A673 (cell line): ENCODE measurements at places on chromosomes 12 and 14. TPM values are rescaled to one million over a fixed set of nuclear protein-coding genes. Genes with fewer than 3 reads are reported as not detected.

- DNase-seq: no peak
Observed at GRCh38 chr12:130102266-130102665, 60.0 kb upstream of the FZD10 start.

DNA sequence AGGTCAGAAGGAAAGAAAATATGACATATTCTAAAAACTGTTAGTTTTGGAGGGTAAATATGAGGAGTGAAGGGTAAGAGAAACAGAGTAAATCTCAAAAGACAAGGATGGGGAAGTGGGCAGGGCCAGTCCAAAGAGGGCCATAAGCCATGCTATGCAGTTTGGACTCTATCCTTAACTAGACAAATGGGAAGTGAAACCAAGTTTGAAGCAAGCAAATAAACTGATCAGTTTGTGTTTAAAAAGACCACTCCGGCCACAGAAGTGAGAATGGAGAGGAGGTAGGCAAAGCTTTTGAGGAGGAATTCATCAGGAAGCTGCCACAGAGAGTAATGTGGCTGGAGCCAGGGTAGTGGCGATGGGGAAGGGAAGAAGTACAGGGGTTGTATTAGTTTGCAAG, 37.5 kb upstream of the DAAM1 start:
- DNase-seq: no peak

- DNase-seq: no peak
Observed at GRCh38 chr14:90487462-90487861, 90.6 kb downstream of the CALM1 start.

- no peak for DNase-seq
Observed at GRCh38 chr12:27193106-27193505, 51.0 kb upstream of the STK38L start.

DNA sequence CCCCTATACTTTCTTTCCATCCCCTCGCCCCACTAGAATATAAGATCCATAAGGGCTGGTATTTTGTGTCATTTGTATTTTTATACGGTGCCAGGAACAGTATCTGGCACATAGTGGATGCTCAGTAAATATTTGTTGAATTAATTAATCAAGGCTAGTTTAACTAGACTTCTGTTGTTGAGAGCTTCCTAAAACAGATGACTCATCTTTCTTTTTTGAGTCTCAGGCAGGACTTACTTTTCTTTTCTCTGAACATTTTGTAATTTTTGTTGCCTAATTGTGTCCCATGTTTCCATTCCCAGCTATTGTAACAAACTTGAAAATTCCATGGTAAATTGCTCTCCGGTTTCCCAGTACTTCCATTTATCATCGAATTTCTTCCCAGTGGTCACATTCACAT, 16.7 kb downstream of the STK38L start:
- DNase-seq: no peak

DNA sequence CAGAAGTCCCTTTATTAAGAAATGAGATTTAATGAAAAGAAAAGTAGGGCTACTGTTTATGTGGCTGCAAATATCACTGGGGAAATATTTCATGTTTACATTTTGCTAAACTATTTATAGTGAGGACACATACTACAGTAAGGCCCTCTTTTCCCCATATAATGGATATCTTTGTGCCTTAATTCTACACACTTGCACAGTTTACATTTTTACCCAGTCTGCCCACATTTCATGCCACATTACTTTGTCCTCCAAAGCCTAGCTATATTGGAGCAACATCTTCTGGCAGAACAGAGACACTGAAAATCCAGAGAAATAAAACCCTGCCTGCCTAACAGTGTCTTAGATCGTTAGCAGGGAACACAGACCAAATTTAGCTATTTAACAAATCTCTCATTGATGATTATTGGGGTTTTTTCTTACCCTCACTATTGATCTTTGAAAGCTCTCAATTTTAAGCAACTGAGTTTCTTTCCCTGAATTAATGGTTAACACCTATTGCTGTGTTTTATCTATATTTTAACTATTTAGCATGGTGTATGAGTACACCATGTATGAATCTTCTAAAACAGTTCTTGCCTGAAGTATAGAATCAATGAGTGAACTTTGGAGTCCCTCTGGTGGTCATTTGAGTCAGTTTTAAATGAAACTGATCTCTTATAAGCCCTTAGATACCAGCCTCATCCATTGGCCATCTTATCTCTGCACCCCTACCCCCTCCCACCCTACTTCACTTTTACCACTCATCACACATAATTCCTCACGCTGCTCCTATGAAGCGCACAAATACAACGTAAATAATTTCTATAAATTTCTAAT, 170.2 kb downstream of the BCAT1 start:
- peak; percentile 81 for DNase-seq

The CD27 gene
- not detected in 2 replicates for total RNA-seq

DNA sequence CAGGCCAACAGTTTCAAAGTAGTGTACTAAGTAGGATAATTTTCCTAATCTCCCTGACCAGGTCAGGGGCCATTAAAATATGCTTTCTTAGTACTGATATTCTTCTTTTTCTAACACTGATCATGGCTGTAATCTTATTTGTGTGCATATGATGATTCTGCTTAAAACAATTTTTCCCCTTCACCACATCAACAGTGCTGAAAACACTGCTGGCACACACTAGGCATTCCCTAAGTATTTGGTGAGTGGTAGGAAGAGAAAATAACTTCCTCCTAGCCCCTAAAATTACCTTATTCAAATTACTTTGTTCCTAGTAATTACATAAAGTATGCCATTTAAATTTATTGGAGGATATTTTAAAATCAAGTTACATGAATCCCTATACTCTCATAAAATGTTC, 49.9 kb upstream of the BBS10 start:
- no peak for DNase-seq

- DNase-seq: peak; percentile 73
Observed at GRCh38 chr14:106790189-106791036, 1264.0 kb downstream of the TMEM121 start.

DNA sequence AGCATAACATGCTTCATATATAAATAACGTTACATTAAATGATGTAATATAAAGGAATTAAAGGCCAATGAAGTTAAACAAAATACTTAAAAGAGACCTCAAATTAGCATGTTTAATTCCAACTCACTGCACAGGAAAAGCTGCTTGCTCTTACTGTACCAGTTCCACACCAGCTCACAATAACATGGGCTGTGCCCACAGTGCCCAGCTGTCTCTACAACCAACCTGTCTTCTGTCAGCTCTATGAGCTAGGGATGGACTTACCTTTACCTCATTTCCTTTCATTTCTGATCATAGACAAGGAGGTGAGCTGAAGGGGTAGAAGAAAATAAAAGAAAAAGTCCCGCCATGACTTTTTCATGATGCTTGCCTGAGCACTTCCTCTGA, 64.8 kb downstream of the NKX2-1 start:
- DNase-seq: no peak

DNA sequence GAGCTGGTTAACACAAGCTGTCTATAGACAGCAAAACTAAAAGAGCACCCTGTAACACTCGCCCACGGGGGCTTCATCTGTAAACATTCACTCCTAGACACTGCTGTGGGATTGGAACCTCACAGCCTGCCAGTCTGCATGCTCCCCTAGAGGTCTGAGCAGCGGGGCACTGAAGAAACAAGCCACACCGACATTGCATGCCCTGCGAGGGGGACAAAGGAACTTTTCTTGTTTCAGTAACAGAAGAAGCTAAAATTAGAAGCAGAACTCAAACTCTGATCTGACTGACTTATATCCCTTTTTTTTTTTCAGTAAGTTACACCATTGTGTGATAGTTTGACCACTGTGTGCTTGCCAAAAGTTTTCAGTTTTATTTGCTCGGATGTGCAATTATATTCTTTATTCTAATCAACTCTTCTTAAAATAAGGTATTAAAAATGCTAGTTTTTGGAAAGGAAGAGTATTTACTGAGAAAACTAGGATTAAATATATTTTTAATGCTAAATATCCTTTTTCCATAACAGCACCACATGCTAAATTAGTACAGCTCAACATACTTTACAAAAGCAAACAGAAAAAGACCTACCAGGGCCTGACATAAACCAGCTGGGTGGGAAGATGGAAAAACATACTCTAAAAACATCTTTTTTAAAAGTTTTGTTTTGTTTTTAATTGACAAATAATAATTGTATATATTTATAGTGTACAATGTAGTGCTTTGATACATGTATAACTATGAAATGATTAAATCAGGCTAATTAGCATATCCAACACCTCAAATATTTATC, 100.2 kb downstream of the EPS8 start:
- DNase-seq: no peak

DNA sequence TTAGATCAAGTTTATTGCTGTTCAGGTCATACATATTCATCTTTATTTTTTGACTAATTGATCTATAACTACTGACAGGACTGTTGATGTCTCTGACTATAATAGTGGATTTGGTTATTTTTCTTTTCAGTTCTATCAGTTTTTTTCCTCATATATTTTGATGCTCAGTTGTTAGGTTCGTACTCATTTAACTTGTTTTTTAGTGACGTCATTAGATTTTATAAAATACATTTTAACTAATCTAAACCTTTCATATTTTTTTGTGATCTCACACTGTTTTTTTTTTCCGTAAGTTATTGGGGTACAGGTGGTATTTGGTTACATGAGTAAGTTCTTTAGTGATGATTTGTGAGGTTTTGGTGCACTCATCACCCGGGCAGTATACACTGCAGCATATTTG, 841.2 kb upstream of the FBXO33 start:
- DNase-seq: no peak

The TRHDE gene
- 17.6 and 24.5 TPM in 2 replicates for total RNA-seq

The MYBPC1 gene
- total RNA-seq: 0.09 and 0.49 TPM in 2 replicates

- DNase-seq: no peak
Observed at GRCh38 chr14:72774894-72775620, 118.8 kb downstream of the DPF3 start.

The IL26 gene
- total RNA-seq: not detected in 2 replicates

- no peak for DNase-seq
Observed at GRCh38 chr12:94027561-94027960, 120.8 kb upstream of the PLXNC1 start.

The TEX52 gene
- 0.44 TPM in 1 of 2 replicates, not detected in the other for total RNA-seq

The PZP gene
- total RNA-seq: not detected in 2 replicates

DNA sequence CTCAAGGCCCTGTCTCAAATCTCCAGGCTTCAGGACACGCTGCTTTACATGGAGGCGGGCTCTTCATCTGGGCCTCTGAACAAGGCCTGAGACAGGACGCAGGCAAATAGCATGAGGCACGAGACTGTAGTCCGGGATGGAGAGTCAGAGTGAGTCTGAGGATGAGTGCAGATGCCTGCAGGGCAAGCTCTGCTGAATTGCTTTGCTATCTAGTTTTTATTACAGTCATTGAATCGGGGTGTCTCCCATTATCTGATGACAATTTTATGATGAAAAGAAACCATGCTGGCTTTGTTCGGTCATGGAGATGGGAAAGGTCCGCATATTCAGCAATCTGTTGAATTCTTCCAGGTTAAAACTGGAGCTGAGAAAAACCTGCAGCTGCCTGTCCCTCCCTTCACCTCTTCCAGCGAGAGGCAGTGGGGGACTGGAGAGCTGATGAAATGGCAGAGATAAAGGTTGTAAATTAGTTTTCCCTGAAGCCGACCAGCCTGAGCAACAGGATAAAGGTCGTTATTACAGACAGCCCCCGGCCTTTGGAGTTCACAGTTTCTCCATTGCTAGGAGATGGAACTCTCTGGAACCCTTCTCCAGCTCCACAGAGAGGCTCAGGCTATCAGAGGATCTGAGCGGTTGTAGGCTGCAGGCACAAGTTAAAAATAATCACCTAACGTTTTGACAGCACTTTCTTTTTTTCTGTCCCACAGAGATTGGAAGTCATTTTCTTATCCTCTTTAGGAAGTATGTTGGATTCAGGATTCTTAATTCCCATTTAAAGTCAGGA, 1.3 kb upstream of the ADGRD1 start:
- no peak for DNase-seq

DNA sequence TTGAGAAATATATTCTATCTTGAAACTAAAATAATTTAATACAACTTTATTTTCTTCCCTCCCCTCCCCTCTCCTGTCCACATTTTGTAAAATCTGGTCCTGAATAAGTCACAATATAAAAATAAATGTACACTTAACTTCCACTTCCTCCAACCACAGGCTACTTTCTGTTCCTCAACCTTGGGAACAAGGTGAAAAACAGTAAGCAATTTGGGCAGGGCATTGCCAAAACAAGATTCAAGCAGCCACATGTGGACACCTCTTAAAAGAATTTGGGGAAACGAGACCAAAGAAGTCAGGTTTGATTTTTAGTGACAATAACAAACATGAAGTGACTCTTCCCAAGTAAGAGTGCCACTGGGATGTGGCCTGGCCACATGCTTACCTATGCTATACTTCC, 115.7 kb downstream of the PTPRQ start:
- DNase-seq: no peak

DNA sequence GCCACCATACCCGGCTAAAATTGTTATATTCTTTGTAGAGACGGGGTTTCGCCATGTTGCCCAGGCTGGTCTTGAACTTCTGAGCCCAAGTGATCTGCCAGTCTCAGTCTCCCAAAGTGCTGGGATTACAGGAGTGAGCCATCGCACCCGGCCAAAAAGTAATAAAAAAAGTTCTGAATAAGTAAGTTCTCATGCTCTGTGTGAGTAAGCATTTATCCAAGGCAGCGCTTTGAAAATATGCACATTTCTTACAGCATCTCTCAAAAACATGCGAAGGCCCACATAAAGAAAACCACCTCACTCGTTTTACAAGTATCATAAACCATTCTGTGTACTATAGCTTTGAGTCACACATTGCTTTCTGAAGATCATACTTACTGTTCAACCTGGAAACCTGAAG, 8.6 kb downstream of the GIT2 start:
- DNase-seq: no peak

DNA sequence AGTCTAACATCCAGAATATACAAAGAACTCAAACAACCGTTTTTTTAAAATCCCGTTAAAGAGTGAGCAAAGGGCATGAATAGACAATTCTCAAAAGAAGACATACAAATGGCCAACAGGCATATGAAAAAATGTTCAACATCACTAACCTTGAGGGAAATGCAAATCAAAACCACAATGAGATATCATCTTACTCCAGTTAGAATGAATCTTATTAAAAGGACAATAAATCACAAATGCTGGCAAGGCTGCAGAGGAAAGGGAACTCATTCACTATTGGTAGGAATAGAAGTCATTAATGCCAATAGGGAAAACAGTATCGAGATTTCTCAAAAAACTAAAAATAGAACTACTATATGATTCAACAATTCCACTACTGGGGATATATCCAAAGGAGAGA, 520.1 kb downstream of the RMST start:
- DNase-seq: peak; percentile 70

- DNase-seq: no peak
Observed at GRCh38 chr12:4143896-4144295, 129.7 kb upstream of the CCND2 start.
